Kidney epithelial cell (primary cell): ENCODE measurements at places on chromosomes 4 and X. TPM values are rescaled to one million over a fixed set of nuclear protein-coding genes. Genes with fewer than 3 reads are reported as not detected.

AADAT gene
- total RNA-seq = 12.5 and 13.7 TPM in 2 replicates

ADGRL3 gene
- 2.1 and 2.5 TPM in 2 replicates for total RNA-seq

GCNA gene
- total RNA-seq = 3.1 and 4.1 TPM in 2 replicates

LANCL3 gene
- 0.13 and 0.27 TPM in 2 replicates for total RNA-seq

C4orf51 gene
- total RNA-seq = not detected in 2 replicates

TTC29 gene
- total RNA-seq = 0.34 and 0.79 TPM in 2 replicates

MAGEA12 gene
- total RNA-seq = not detected in 2 replicates

HAND2 gene
- total RNA-seq = not detected in 2 replicates

VCX2 gene
- not detected in 2 replicates for total RNA-seq
